Kidney epithelial cell (primary cell): ENCODE measurements at places on chromosomes 3 and 15. TPM values are rescaled to one million over a fixed set of nuclear protein-coding genes. Genes with fewer than 3 reads are reported as not detected.

DNA sequence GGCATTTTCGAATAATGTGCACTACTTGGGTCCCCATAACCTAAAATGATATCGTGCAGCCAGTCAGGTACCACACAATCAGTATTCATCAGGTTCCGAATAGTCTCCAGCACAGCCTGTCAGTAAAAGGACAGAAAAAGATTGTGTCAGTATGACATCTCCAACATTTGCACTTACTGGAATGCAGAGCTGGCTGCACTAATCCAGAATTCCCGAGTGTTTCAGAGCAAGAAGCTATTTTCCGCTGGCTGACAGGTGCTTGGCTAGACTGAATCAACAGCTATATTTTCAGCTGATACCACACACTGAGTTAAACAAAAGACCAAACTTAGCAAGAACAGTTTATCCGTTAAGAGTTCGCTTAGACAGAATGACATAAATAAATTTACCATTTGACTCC is 68.8 kb downstream of the AQR start:
- no peak for DNase-seq

DNA sequence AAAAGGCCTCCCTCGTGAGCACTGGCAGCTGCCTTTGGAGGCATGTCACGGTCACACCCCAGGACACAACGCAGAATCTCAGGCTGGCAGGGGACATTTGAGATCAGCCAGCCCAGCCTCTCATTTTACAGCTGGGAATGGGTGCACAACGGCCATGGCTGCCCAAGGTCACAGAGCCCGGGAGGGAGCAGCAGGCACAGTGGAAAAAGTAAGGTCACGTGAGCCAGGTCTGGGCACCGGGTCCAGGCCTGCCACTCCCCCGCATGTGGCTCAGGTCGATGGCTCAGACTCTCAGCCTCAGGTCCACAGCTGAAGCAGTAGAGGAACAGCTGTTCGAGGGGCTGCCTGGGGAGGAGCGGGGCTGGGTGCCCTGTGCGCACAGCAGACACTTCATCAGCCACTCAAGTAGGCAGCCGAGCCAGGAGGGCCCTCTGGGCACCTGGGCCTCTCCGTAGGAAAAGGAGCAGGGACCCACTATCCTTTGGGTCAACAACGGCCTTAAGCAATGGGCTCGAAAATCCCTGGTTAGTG is 260.6 kb downstream of the GOLGA6L6 start:
- DNase-seq = no peak

- DNase-seq = no peak
These were observed 543.3 kb downstream of the ZBBX start for GRCh38 chr3:166836836-166837235.

DNA sequence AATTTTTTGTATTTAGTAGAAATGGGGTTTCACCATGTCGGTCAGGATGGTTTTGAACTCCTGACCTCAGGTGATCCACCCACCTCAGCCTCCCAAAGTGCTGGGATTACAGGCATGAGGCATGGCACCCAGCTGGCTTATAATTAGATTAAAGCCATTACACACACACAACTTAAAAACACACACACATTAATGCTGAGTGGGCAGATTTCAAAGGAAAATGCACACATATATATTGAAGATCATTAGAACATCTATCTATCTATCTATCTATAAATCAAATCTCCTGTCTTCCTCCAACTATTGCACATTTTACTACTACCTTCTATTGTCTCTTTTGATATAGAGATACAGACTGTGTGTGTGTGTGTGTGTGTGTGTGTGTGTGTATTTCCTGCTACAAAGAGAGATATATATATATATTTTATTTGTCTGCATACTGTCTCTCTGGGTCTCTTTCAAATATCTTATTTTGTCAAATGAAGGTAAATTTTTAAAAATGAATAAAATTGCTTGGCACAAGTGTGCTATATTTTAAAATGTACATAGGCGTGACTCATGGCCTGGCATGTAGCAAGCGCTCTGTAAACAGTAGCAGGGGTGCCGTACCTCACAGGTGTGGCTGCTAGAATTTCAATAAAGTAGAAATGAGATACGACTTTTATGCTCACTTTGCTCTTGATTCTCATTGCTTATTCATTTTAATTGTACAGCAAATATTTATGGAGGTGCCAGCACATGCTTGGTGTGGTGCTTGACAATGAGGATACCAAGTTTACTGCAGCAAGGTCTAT is 655.8 kb downstream of the AGBL1 start:
- DNase-seq = no peak

The CGNL1 gene
- total RNA-seq = 2.1 and 2.8 TPM in 2 replicates

The POLQ gene
- total RNA-seq = 1.3 and 2.0 TPM in 2 replicates

DNA sequence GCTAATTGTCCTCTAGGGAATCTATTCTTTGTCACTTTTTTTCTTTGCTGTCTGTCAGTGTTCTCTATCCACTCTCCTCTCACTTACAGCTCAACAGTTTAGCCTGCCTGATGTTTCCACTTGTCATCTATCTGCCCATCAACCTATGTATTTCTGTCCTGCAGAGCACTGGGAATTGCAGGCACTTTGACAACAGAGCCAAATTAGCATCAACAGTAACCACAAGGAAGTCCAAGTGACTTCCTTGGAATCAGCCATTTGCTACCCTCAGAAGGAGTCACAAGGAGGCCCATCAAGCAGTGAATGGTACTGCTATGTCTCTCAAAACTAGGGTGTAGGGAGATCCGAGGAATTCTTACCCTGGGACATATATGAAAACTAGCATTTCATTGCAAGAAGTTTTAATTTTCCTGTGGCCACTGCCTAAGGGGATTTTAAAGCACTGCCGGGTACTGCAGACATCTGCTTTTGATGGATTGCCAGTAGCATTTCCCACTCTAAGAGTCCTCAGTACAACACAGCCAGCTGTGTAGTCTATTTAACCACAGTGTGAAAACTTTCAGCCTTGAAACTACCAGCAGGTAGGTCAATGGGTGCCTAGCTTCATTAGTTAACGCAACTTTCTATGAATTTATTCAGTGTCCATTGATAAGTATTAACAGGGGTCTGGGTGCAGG is 898.8 kb downstream of the NTRK3 start:
- DNase-seq = no peak

DNA sequence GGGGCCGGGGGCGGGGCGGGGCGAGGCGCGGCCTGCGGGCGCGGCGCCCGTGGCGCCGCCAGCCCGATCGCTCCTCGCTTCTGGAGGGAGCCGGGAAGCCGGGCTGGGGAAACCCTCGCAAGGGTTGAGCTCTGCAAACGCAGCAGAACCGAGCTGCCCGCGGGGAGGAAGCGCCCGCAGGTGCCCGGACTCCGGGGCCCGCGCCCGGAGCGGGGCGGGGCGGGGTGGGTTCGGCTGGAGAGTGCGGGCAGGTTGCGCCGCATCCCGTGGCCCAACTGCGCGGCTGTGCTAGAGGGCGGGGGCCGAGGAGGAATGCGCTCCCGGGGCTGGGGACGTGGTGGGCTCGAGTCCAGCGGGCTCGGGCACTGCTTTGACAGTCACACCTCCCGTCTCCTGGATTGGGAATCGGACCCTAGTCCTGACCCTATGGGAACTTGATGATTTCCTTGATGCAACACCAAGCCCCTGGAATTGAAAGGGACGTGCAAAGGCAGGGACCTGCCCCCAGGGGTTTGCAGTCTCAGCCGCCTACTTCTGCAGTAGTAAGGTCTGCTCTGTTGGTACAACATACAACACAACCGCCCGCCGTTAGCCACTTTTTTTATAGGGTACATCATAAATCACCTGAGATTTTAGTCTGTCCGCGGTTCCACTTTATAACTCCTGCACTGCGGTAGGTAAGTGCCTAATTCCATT is 34.3 kb downstream of the ZBTB38 start:
- DNase-seq = no peak
